Activated CD8-positive, alpha-beta memory T cell treated with anti-CD3 and anti-CD28 coated beads, Interleukin-2, amount 50 U/mL, for 4 hours (primary cell): ENCODE measurements at places on chromosomes 13 and 19.

- DNase-seq = no peak
Observed at GRCh38 chr13:44329909-44330545, 43.6 kb upstream of the SERP2 start.

- no peak for DNase-seq
Observed at GRCh38 chr13:47726394-47726793, 274.7 kb downstream of the SUCLA2 start.

GRCh38 chr13:27666951-27667350, 45.3 kb downstream of the POLR1D start:
- DNase-seq = no peak

- no peak for DNase-seq
Observed at GRCh38 chr13:23637829-23638228, 67.6 kb downstream of the TNFRSF19 start.

DNA sequence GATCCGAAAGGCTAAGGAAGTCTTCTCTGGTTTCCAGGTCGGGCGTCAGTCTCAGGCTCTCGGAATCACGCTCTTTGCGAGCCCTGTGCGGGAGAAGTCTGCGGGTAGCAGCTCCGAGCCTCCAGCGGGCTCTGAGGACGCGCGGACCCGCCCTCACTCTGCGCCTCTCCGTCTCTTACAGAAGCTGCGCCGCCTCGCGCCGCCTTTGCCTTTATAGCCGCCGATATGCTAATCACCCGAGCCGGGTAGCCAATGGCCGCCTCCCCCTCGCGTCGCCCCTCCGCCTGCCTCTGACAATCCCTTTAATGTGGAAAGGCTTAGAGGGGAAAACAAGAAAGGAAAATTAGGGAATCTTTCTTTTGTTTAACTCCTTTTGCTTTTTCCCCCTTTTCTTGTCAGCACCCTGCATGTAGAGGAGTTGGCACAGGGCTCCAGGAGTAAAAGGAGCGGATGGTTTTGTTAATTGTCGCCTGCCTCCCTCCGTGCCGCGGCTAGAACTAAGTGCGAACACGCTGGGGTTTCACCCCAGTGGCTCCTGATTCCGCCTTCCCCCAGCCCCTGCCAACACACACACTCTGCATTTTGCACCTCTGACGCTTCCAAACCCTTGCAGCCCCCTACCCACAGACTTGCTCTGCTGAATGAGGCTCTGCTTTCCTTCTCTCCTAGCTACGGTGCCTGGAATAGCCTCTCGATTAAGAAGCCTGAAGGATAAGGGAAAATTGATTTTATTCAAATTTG, at the start of gene PCDH8:
Gene PCDH8 (minus strand): TSS at position 186 of the 741 bp plus-strand sequence. CDS start 204 bp downstream, outside the sequence.
- no peak for DNase-seq

- DNase-seq = no peak
Observed at GRCh38 chr13:74129500-74130191, 4.6 kb downstream of the KLF12 start.

DNA sequence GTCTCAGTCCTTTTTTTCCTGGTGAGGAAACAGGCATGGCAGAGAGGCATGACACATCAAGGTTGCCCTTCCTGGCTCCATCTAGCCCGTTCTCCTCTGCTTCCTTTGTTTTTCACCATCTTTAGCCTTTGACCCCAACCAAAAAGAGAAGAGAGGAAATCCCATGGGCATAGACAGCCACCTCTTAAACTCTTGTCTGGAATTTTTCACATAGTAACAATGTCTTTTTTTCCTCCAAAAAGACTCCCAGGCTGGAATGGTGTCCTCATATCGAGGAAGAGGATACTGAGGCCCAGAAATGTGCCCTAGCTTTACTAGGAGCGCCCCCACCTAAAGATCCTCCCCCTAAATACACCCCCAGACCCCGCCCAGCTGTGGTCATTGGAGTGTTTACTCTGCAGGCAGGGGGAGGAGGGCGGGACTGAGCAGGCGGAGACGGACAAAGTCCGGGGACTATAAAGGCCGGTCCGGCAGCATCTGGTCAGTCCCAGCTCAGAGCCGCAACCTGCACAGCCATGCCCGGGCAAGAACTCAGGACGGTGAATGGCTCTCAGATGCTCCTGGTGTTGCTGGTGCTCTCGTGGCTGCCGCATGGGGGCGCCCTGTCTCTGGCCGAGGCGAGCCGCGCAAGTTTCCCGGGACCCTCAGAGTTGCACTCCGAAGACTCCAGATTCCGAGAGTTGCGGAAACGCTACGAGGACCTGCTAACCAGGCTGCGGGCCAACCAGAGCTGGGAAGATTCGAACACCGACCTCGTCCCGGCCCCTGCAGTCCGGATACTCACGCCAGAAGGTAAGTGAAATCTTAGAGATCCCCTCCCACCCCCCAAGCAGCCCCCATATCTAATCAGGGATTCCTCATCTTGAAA, at the start of gene GDF15:
Gene GDF15 (plus strand): TSS at position 484 of the 868 bp plus-strand sequence. CDS start 32 bp downstream, at position 516.
- DNase-seq = peak; percentile 25

- no peak for DNase-seq
Observed at GRCh38 chr13:103394618-103395017, 328.4 kb upstream of the SLC10A2 start.

- DNase-seq = peak; percentile 100
Observed at GRCh38 chr19:2096480-2097202, at the start of gene IZUMO4. IZUMO4 (plus strand) TSS chr19:2096915; CDS start chr19:2096946, 31 bp downstream.

DNA sequence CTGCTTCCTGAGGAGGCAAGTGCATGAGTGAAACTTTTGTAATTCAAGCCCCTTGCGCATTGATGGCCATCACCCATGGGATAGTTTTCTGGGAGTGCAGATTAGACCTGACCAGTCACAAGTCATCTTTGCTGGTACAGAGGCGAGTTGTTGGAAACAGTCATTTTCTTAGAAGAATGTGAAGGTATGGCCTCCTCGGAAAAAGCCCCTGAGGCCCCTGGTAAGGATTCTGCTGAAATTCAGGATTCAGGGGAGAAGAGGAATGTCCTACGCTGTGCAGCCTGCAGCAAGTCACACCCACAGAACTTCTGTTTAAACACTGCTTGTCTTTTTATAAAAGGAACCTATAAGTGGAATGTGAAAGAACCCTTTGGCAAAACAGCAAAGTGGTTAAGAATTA, 11.0 kb upstream of the SPART start:
- DNase-seq = no peak

GRCh38 chr19:53908106-53908934, 758 bp upstream of the CACNG7 start:
- DNase-seq = peak; percentile 30

DNA sequence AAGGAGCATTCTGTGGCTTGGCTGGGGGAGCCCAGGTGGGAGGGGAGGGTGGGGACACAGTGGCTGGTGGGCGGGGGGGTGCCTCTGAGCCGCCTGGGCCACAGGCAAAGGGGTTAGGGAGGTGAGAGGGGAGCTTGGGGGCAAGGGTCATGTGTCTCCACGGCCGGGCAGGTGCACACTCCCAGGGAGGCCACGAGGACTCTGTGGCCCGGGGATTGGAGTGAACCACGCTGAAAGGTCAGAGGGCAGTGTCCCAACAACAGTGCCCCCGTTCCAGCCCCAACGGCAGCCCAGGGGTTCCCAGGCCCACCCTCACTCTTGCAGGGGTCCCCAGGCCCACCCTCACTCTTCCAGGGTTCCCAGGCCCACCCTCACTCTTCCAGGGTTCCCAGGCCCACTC, 9.6 kb downstream of the C2CD4C start:
- no peak for DNase-seq

DNA sequence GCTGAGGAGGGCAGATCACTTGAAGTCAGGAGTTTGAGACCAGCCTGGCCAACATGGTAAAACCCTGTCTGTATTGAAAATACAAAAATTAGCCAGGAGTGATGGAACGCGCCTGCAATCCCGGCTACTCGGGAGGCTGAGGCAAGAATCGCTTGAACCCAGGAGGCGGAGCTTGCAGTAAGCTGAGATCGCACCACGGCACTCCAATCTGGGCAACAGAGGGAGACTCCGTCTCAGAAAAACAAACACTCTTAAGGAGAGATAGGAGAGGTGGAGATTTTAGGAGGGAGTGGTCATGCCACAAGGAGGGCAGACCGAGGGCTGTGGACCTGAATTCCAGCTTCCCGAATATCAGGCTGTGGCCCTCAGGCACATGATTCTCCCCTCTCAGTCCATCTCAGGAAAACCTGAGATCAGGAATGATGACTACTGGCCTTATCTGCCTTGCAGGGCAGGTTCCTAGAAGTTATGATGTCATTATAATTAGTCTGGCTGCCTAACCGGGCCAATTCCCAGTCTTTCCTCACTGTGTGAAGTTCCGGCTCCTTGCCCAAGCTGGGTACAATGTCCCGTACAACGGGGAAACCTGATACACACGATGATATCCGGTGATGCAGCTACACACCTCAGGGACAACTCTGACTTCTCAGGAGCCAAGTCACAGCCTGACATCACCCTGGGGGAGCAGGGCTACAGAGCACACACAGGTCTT, 2.5 kb downstream of the SLC35E1 start:
- DNase-seq = no peak

- no peak for DNase-seq
Observed at GRCh38 chr19:4319067-4319718, 14.8 kb downstream of the FSD1 start.

DNA sequence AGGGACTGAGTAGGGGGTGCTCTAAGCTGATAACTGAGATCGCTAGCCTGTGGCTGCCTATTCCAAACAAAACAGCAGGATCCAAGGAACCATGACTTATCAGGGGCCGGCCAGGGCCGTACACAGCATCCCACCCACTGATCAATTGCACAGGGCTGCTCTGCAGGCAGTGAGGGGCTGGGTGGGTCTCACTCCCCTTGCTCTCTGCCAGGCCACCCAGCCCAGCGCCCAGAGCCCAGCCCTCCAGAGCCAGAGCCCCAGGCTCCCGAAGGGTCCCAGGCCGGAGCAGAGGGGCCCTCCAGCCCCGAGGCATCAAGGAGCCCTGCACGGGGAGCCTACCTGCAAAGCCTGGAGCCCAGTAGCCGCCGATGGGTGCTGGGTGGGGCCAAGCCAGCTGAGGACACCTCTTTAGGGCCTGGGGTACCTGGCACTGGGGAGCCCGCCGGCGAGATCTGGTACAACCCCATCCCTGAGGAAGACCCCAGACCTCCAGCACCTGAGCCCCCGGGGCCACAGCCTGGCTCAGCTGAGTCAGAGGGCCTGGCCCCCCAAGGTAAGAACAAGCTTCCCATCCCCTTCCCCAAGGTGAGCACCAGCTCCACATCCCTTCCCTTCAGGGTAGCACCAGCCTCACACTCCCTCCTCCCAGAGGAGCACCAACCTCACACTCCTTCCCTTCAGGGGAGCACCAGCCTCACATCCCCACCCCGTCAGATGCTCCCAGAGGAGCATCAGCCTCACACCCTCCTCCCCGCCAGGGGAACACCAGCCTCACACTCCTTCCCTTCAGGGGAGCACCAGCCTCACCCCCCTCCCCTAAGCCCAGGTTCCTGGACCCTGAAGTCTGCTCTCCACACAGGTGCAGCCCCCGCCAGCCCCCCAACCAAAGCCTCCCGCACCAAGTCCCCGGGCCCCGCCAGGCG, 1.9 kb downstream of the SYDE1 start:
- DNase-seq = no peak

- DNase-seq = no peak
Observed at GRCh38 chr19:38209671-38210457, 14.2 kb downstream of the DPF1 start.

DNA sequence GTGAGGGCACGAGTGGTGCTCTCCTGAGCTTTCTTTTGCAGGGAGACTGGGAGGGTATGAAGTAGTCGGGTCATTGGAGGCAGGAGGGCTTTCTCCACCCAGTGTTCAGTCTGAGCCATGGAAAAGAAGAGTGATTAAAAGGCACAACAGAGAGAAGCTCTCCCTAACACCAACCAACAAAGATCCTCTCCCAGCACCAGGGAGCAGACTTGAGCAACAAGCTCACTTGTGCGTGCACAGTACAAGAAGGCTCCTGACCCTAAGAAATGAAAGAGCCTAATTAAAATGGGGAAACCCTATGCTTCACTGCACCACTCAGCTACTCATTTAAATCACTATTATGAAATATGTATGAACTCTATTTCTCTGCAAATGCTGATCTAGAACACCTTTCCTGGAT, 276.3 kb upstream of the SOX21 start:
- DNase-seq = no peak

DNA sequence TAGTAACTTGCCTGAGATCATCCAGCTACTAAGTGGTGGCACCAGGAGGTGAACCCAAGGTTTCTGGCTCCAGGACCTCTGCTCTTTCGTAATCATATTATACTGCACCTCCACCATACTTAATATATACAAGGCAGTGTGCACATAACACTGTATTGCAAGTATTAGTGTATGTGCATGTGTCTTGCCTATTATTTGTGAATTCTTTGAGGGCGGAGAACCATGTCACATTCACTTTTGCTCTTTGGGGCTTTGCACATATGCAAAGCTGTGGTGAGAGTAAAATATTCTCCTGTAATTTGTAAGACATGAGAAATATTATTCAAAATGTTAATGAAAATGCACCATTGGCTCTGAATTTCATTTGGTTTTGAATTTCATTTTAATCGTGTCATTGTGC, 78.6 kb downstream of the DGKH start:
- DNase-seq = no peak

- DNase-seq = no peak
Observed at GRCh38 chr19:18712981-18713380, 29.5 kb downstream of the CRTC1 start.

DNA sequence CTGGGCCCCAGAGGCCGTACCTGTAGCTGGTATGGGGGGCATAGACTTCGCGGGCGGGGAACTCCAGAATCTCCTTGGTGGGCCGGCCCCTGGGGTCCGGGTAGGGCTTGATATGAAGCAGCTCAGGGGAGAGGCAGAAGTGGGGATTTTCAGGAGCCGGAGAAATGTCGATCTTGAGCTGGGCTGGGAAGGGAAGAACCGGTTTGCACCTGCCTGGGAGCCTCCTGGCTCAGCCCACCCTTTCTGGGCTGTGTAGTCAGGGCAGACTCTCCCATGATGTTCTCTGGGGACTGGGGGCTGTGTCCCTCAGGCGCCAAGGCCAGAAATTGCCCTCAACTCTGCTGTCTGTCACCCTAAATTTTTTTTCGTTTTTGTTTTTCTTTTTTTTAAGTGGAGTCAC, 2.6 kb downstream of the ANGPTL8 start:
- DNase-seq = no peak

DNA sequence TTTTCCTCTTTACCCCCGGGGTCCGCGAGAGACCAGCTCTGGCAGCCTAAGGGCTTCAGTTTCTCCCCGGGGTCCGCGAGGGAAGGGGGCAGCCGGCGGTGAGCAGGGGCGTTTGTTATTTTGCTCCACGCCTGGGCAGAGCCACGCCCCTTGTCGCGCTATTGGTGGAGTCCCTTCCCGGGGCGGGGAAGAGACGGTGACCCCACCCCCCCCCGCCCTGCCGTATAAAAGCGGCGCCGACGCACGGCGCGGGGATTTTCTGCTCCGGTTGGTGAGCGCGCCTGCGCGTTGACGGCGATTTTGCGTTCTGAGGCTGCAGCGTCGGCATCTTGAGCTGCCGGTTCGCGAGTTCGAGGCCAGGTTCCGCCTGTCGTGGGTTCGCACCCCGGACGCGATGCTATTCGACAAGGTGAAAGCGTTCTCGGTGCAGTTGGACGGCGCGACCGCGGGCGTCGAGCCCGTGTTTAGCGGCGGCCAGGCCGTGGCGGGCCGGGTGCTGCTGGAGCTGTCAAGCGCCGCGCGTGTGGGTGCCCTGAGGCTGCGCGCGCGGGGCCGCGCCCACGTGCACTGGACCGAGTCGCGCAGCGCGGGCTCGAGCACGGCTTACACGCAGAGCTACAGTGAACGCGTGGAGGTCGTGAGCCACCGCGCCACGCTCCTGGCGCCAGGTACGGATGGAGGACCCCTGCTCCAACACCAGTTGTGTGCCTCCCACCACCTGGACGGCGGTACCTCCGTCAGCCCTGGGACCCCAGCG, at the start of gene ARRDC2:
Gene ARRDC2 (plus strand): TSS at position 254 of the 757 bp plus-strand sequence. CDS start 141 bp downstream, at position 395.
- peak; percentile 85 for DNase-seq
